ENCODE measurements at places on chromosomes 13 and 19. TPM values are rescaled to one million over a fixed set of nuclear protein-coding genes. Genes with fewer than 3 reads are reported as not detected.

Gene STK11
- 70.4 TPM for total RNA-seq

Gene PSG2
- total RNA-seq = not detected

DNA sequence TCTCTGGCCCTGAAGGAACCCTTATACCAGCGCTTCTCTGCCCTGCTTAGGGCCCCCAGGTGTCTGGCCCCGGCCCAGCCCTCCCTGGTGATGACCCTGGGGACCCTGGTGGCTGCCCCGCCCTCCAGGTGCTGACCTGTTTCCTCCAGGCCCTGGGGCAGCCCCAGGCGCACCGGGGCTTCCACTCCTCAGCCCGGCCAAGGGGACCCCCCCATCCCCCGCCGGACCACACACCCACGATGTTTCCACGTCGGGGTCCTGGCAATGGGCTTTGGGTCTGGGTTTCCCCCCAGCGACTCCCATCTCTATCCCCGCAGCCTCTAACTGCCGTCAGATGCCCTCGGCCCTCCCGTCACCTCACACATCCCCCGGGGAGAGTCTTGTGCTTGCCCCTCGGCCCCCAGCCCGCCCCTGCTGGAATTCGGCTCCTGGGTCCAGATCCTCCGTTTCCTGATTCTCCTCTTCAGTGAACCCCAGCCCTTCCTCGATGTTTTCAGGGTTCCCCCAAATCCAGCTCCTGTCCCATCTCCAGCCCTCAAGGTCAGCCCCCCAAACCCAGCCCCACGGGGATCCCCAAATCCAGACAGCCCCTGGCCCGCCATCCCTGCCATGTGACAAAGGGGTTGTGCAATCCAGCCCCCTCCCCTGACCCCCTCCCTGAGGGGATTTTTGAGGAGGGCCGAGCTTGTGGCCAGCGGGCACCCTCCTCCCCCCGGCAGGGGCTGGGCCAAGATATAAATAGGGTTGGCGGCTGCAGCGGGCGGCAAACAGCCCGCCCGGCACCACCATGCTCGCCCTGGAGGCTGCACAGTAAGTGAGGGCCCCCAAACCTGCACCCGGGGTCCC, at the start of gene SPIB:
Gene SPIB, plus strand, starts transcription at position 763 of the 846 bp plus-strand sequence. Its CDS starts 25 bp downstream, at position 788.
- peaks cover 17% of the 10 kb centered on the region for H3K4me1 ChIP-seq
- DNase-seq = no peak
- peaks cover 38% of the 10 kb centered on the region for H3K27me3 ChIP-seq

GRCh38 chr13:33846303-33847062, 28.5 kb downstream of the RFC3 start:
- no peak overlapping the region for H3K27ac ChIP-seq
- H3K4me1 ChIP-seq = no peaks in the 10 kb centered on the region
- H3K4me3 ChIP-seq = no peak overlapping the region
- no peaks in the 10 kb centered on the region for H3K27me3 ChIP-seq
- DNase-seq = no peak

Gene SEMA6B
- 0.52 TPM for total RNA-seq

Gene NAA16
- total RNA-seq = 41.5 TPM

- peaks cover 18% of the 10 kb centered on the region for H3K27me3 ChIP-seq
- H3K4me3 ChIP-seq = no peak overlapping the region
- H3K27ac ChIP-seq = no peak overlapping the region
- H3K4me1 ChIP-seq = peaks cover 3% of the 10 kb centered on the region
- peaks cover 8% of the 10 kb centered on the region for H3K36me3 ChIP-seq
These were observed 6.9 kb downstream of the HAS1 start for GRCh38 chr19:51716925-51717324.

- no peak overlapping the region for H3K4me3 ChIP-seq
- no peak overlapping the region for H3K27ac ChIP-seq
- no peak for DNase-seq
- peaks cover 3% of the 10 kb centered on the region for H3K36me3 ChIP-seq
- peaks cover 3% of the 10 kb centered on the region for H3K4me1 ChIP-seq
These were observed 62.8 kb upstream of the STARD13 start for GRCh38 chr13:33348366-33348765.

DNA sequence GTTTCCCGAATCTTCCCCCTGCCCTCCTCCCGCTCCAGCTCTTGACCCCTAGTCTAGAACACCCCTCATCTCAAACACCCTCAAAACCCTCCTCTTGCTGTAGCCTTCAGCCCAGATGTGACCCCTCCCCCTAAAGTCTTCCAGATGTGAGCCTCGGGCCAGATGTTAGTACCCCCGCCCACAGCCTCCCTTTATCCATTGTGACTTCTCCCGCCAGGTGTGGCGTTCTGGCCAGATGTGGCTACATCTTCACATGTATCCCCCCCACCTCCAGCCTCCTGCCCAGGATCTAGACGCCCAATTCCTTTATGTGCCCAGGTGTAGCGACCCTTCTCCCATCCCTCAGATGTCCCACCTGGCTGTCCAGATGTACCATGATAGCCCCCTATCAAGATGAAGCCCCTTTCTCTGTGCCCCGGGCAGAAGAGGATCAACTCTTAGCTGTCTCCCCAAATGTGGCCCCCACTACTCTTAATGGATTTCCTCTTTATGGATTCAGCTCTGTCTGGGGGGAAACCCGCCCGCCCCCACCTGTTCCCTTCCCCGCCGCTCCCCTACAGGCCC, 517 bp upstream of the LTBP4 start:
- peaks cover 29% of the 10 kb centered on the region for H3K27me3 ChIP-seq
- H3K27ac ChIP-seq = peak overlapping the region; percentile 27
- H3K4me3 ChIP-seq = peak overlapping the region; percentile 77

Gene ERCC1
- total RNA-seq = 28.4 TPM

DNA sequence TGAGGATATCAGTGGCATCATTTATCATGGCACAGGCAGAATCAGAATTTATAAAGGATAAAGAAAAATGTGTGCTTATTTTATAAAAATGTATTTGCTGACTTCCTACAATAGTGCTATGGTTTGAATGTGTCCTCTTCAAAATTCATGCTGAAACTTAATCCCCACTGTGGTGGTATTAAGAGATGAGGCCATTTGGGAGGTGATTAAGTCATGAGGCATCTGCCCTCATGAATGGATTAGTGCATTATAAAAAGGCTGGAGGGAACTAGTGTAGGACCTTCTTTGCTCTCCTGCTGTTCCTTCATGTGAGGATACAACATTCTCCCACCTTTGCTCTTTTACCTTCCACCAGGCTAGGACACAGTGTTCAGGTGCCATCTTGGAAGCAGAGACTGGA, 212.8 kb downstream of the RFC3 start:
- no peaks in the 10 kb centered on the region for H3K4me1 ChIP-seq
- no peaks in the 10 kb centered on the region for H3K27me3 ChIP-seq
- H3K4me3 ChIP-seq = no peak overlapping the region
- no peaks in the 10 kb centered on the region for H3K36me3 ChIP-seq

- DNase-seq = no peak
- H3K27ac ChIP-seq = no peak overlapping the region
- no peaks in the 10 kb centered on the region for H3K36me3 ChIP-seq
These were observed 5.8 kb upstream of the ONECUT3 start for GRCh38 chr19:1747285-1748114.

DNA sequence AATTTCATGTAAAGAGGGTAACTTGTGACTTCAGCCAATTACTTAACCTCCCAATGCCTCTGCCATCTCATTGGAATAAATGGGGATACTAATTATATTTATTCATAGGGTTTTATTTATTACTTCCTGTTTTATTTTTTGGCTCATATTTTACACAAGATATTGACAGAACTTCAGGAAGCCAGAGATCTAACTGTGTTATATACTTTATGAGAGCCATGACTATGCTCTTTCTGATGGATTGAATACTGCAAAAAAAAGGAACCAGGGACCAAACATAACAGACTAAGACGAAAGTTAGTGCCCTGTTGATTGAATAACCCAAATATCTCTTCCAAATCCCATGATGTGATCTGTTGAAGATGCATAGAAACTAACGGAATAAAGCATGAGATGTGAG, 243.3 kb upstream of the STARD13 start:
- H3K27me3 ChIP-seq = peaks cover 4% of the 10 kb centered on the region
- peaks cover 2% of the 10 kb centered on the region for H3K36me3 ChIP-seq
- no peak for DNase-seq
- H3K4me1 ChIP-seq = peaks cover 2% of the 10 kb centered on the region
- no peak overlapping the region for H3K27ac ChIP-seq

GRCh38 chr13:100566543-100566942, 22.0 kb downstream of the GGACT start:
- DNase-seq = no peak
- no peak overlapping the region for H3K27ac ChIP-seq
- peaks cover 9% of the 10 kb centered on the region for H3K4me1 ChIP-seq

- H3K4me3 ChIP-seq = no peak overlapping the region
- no peak for DNase-seq
- H3K4me1 ChIP-seq = no peaks in the 10 kb centered on the region
- H3K36me3 ChIP-seq = peaks cover 2% of the 10 kb centered on the region
- no peak overlapping the region for H3K27ac ChIP-seq
- peaks cover 4% of the 10 kb centered on the region for H3K27me3 ChIP-seq
These were observed 675.3 kb upstream of the SGCG start for GRCh38 chr13:22505489-22505888.

Gene ZNF534
- 0.22 TPM for total RNA-seq

DNA sequence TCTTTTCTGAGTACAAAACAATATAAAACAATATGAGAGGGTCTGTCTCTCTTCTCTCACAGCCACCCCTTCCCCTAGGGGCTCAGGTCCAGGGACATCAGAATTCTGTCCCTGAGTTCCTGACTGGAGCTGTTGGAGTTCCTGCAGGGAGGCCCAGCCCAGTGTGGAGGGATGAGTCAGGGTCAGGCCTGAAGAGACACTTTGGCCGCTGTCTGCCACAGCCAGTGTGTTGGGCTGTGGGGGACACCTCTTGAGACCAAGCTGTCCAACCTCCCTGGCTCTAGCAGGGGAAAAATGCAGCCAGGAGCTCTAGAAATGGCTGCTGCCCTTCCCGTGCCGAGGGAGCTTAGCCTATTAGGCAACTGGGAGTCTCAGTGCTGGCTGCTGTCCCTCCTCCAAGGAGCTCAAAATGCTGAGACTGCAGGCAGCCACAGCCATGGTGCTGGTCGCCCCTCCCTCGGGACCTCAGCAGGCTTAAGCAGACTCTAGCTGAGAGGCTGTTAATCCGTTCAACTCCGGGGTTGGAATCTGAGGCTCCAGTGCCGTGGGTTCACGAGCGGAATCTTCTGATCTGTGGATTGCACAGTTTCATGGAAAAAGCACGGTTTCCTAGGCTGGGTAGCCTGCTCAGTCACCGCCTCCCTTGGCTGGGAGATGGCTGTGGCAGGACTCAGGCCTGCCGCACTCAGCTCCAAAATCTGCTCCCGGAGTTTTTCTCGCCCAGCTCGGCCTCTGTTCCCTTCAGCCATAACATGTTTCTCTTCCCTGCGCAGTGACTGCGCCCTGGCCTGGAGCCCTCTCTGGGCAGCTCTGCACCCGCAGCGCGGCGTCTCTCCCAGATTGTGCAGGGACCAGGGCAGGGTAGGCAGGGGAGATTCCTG, 3.8 kb upstream of the ZNF626 start:
- no peaks in the 10 kb centered on the region for H3K27me3 ChIP-seq
- no peak overlapping the region for H3K4me3 ChIP-seq
- no peak for DNase-seq
- peaks cover 4% of the 10 kb centered on the region for H3K4me1 ChIP-seq
- no peaks in the 10 kb centered on the region for H3K36me3 ChIP-seq

Gene SIGLEC12
- not detected for total RNA-seq

Gene ZNF181
- 3.1 TPM for total RNA-seq

- H3K27ac ChIP-seq = no peak overlapping the region
- DNase-seq = no peak
- no peaks in the 10 kb centered on the region for H3K36me3 ChIP-seq
- H3K4me1 ChIP-seq = no peaks in the 10 kb centered on the region
These were observed 336.1 kb downstream of the DNAJC15 start for GRCh38 chr13:43359536-43359935.

DNA sequence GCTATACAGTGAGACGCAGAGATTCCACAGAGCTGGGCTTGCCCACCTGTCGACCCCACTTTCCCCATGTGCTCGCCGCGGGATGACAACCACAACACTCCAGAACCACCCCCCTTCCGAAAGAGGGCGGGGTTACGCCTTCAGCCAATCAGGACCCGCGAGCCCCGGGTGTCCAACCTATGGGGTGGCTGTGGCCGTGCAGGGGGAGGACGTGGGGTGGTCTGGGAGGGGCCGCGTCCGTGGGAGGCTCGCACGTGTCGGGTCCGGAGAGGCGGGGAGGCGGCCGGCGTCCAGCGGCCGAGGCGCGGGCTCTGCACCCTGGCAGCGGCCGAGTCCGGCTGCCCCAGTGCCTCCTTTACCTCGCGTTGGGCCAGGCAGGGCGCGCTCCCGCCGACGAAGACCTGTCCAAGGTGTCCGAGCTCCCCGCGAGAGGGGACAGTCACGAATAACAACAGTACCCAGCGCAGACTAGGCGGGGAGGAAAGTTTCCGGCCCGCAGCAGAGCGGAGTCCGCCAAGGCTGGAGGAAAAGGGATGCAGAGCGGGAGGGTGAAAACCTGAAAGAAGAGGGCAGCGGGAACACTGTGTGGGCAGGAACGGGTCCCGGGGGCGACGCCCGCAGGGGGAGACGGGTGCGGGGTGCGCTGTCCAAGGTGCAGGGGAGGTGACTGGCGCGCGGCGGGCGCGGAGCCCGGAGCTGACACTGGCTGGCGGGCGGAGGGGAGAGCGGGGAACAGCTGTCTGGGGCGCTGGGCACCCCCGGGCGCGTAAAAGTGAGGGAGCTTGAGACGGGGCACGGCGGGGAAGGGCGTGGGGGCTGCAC, 911 bp downstream of the ENOX1 start:
- peak overlapping the region; percentile 89 for H3K4me3 ChIP-seq
- no peak for DNase-seq
- H3K27ac ChIP-seq = no peak overlapping the region
- peaks cover 40% of the 10 kb centered on the region for H3K27me3 ChIP-seq
- H3K36me3 ChIP-seq = no peaks in the 10 kb centered on the region

Gene IL11
- total RNA-seq = 0.25 TPM

DNA sequence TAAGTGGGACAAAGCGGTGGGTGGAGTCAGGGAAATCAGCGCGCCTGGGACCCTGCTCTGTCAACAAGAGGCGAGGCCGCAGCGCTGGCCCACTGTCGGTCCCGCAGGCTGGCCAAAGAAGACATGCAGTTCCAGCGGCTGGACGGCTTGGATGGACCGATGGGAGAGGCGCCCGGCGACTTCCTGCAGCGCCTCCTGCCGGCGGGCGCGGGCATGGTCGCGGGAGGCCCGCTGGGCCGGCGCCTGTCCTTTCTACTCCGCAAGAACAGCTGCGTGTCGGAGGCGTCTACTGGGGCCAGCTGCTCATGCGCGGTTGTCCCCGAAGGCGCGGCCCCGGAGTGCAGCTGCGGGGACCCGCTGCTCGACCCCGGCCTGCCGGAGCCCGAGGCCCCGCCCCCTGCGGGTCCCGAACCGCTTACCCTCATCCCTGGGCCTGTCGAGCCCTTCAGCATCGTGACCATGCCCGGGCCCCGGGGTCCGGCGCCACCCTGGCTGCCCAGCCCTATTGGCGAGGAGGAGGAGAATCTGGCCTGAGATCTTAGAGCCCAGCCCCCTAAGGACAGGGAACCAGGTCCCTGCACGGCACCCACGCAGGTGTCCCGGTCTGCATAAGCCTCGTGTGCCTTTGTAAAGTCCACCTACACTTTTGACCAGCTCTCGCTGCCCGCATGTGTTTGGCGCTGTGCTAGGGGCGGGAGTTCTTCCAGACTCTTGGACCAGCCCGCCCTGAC, 6.1 kb downstream of the BEST2 start:
- H3K36me3 ChIP-seq = no peaks in the 10 kb centered on the region
- peak; percentile 61 for DNase-seq
- no peak overlapping the region for H3K4me3 ChIP-seq
- peaks cover 6% of the 10 kb centered on the region for H3K4me1 ChIP-seq
- H3K27me3 ChIP-seq = peaks cover 25% of the 10 kb centered on the region
